ENCODE measurements at places on chromosomes 16 and 17.
A peak's percentile ranks its signal among the peaks of the same experiment; 100 is the strongest.

GRCh38 chr16:75801307-75801706 lies 75.0 kb upstream of the CPHXL start:
- DNase-seq: no peak

DNA sequence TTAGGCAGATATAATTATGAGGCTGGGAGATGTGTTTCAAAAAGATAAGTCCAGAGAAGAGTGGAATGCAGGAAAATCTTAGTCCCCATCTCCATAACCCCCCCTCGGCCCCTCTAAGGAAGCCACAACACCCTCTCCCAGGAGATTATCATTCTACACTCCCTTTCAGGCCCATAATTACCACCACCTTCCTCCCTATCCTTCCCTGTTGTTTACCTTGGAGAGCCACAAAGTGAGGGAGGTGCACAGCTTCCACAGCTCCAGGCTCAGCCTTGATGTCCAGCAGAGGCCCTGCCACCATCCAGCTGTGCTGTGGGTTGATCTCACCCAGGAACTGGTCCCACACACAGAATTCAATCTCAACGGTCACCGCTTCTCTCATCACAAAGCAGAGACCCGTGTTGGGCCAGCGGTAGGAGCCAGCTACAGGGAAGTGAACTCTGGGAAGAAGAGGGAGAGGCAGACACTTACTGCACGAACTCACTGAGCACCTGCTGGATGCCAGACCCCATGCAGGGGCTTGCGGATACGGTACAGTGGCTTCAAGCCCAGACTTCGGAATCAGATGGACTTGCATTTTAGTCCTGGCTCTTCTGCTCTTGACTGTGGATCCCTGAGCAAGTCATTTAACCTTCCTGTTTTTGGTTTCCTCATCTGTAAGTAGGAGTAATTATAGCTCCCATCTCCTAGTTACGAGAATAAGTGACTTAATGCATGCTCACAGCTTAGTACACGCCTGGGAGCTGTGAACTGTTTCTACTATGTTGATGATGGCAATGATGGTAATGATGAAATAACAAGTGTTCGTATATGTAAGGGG lies 44.1 kb downstream of the MIS12 start:
- DNase-seq: no peak

GRCh38 chr16:84524346-84524920 lies 20.0 kb upstream of the MEAK7 start:
- no peak for DNase-seq

- peak; percentile 88 for DNase-seq
Measured at GRCh38 chr17:77441130-77441920, 300.6 kb downstream of the SEC14L1 start.

DNA sequence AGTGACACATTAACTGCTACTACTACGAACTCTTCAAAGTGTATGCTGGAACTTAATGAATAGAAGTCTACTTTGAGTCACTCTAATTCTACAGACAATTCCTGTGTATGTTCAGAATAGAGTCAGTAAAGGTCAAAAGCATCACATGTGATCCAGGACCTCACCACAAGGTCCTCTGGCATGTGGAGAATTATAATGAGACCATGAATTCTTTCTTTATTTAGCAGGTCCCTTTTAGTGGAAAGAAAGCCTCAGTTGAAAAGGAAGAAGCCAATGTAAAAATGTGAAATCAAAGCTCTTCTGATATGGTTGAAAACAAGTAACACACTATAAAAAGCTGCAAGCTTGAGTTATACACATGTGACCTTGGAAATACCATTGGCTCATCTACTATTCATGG lies 1612.1 kb upstream of the GOT2 start:
- DNase-seq: no peak

- DNase-seq: no peak
Measured at GRCh38 chr17:28188841-28189263, 130.1 kb upstream of the TMEM97 start.
